ENCODE measurements at places on chromosomes 7 and 10.
A peak's percentile ranks its signal among the peaks of the same experiment; 100 is the strongest.

GRCh38 chr7:111653846-111654245, 91.6 kb upstream of the IMMP2L start:
- H3K27me3 ChIP-seq = no peaks in the 10 kb centered on the region
- no peak overlapping the region for H3K27ac ChIP-seq
- DNase-seq = no peak
- H3K36me3 ChIP-seq = no peaks in the 10 kb centered on the region

DNA sequence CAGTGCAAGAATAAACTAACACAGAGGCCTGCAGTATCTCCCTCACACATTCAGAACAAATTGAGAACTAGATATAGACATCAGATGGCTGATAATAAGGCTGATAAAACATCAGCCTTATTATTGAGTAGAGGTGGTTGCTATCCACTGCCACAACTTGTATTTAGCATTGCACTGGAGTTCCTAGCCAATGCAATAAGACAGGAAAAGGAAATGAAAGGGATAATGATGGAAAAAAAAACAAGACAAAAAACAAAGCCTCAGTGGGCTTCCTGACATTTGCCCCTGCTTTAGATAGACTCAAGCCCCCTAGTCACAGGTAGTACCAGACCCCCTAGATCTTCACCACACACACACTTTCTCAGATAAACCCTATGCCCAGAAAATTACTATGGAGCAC, 33.2 kb upstream of the ELN start:
- no peaks in the 10 kb centered on the region for H3K4me1 ChIP-seq
- DNase-seq = no peak
- H3K36me3 ChIP-seq = no peaks in the 10 kb centered on the region
- H3K4me3 ChIP-seq = no peak overlapping the region
- H3K27ac ChIP-seq = no peak overlapping the region

DNA sequence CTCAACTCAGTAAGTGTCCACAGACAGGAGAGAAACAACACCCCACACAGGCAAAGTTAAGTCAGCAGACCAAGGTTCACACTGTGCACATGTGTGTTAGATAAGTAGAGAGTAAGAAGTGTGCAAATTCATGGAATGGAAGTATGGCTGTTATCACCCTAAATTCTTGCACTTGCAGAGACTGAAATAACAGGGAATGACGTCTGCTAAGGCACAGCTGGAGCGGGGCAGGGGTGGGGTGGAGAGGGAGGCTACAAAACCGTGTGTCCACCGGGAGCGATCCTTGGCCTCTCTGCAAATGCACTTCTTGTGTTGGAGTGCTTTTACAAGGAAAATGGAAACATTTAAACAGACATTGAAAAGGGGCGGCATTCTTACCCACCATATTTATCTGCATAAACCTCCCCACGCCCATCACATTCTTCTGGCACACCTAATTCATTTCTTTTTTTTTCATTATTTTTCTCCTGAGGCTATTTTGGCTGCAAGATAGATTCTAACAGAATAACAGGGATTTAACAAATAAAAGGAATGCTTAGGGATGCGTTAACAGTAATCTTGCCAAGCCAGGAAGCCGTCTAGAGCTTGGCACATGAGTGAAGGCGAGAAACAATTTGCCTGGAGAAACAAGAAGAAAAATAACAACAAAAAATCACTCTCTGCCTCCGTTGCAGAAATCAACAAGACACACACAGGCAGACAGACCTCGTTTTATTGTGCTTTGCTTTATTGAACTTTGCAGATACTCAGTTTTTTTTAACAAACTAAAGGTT, 30.1 kb downstream of the TNS3 start:
- H3K36me3 ChIP-seq = no peaks in the 10 kb centered on the region
- peak overlapping the region; percentile 99 for H3K27ac ChIP-seq
- no peak overlapping the region for H3K4me3 ChIP-seq
- H3K27me3 ChIP-seq = no peaks in the 10 kb centered on the region

- no peaks in the 10 kb centered on the region for H3K36me3 ChIP-seq
- peak overlapping the region; percentile 71 for H3K4me3 ChIP-seq
- peak overlapping the region; percentile 91 for H3K27ac ChIP-seq
- H3K4me1 ChIP-seq = peaks cover 16% of the 10 kb centered on the region
- H3K27me3 ChIP-seq = no peaks in the 10 kb centered on the region
These were observed 552 bp downstream of the IL15RA start for GRCh38 chr10:5976512-5977470.

GRCh38 chr10:11573497-11573896, 38.0 kb downstream of the USP6NL start:
- no peak overlapping the region for H3K27ac ChIP-seq
- no peaks in the 10 kb centered on the region for H3K36me3 ChIP-seq
- no peak for DNase-seq
- no peak overlapping the region for H3K4me3 ChIP-seq
- H3K4me1 ChIP-seq = no peaks in the 10 kb centered on the region
- no peaks in the 10 kb centered on the region for H3K27me3 ChIP-seq

DNA sequence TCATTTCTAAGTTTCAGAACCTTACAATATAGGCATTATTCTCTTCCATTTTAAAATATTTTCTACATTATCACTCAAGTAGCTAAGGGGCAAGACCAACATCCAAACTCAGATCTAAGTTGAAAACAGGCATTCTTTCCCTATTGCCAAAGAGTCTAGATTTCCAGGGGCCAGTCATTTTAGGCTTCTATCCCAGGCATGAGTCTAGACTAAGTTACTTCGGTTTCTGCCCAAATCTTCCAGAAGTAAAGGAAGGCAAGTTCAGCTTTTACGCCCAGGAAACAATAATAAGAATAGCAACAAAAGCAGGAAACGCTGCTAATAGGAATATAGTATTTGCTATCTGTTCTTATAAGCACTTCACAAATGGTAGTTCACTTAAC, 189.9 kb downstream of the DGKI start:
- H3K4me3 ChIP-seq = no peak overlapping the region
- H3K4me1 ChIP-seq = no peaks in the 10 kb centered on the region
- no peak overlapping the region for H3K27ac ChIP-seq
- peaks cover 12% of the 10 kb centered on the region for H3K27me3 ChIP-seq

GRCh38 chr10:43348511-43349312, 22.7 kb upstream of the FXYD4 start:
- peak; percentile 85 for DNase-seq
- peaks cover 2% of the 10 kb centered on the region for H3K4me1 ChIP-seq
- no peak overlapping the region for H3K27ac ChIP-seq
- H3K27me3 ChIP-seq = no peaks in the 10 kb centered on the region

GRCh38 chr10:42367532-42368230, 270.7 kb downstream of the ZNF33B start:
- DNase-seq = peak; percentile 91
- peak overlapping the region; percentile 87 for H3K27ac ChIP-seq
- H3K27me3 ChIP-seq = no peaks in the 10 kb centered on the region
- peak overlapping the region; percentile 91 for H3K4me3 ChIP-seq
- H3K36me3 ChIP-seq = no peaks in the 10 kb centered on the region
- H3K4me1 ChIP-seq = peaks cover 5% of the 10 kb centered on the region

GRCh38 chr10:126749015-126749655, 78.6 kb upstream of the C10orf90 start:
- H3K27me3 ChIP-seq = no peaks in the 10 kb centered on the region
- H3K4me1 ChIP-seq = no peaks in the 10 kb centered on the region
- peak; percentile 53 for DNase-seq
- H3K4me3 ChIP-seq = no peak overlapping the region

- no peaks in the 10 kb centered on the region for H3K27me3 ChIP-seq
- no peaks in the 10 kb centered on the region for H3K4me1 ChIP-seq
- H3K36me3 ChIP-seq = no peaks in the 10 kb centered on the region
- no peak overlapping the region for H3K4me3 ChIP-seq
- no peak for DNase-seq
- no peak overlapping the region for H3K27ac ChIP-seq
These were observed 305.6 kb downstream of the RPS24 start for GRCh38 chr10:78339251-78339650.

GRCh38 chr7:7014827-7015595, 167.3 kb upstream of the C1GALT1 start:
- H3K4me1 ChIP-seq = no peaks in the 10 kb centered on the region
- H3K27ac ChIP-seq = no peak overlapping the region
- no peaks in the 10 kb centered on the region for H3K36me3 ChIP-seq
- no peak for DNase-seq

- no peak for DNase-seq
- no peak overlapping the region for H3K4me3 ChIP-seq
- no peak overlapping the region for H3K27ac ChIP-seq
- no peaks in the 10 kb centered on the region for H3K27me3 ChIP-seq
These were observed 4.9 kb downstream of the TRIM8 start for GRCh38 chr10:102648889-102649796.

GRCh38 chr10:102502337-102503151, at the start of gene ACTR1A:
ACTR1A (minus strand) TSS chr10:102502712; CDS start chr10:102502647, 65 bp downstream.
- DNase-seq = peak; percentile 99
- H3K4me1 ChIP-seq = peaks cover 20% of the 10 kb centered on the region
- H3K27ac ChIP-seq = peak within 1 kb of the TSS; percentile 95
- peaks cover 9% of the 10 kb centered on the region for H3K36me3 ChIP-seq

GRCh38 chr10:21675157-21675796, 141.2 kb downstream of the MLLT10 start:
- H3K36me3 ChIP-seq = peaks cover 11% of the 10 kb centered on the region
- no peaks in the 10 kb centered on the region for H3K27me3 ChIP-seq
- no peak overlapping the region for H3K4me3 ChIP-seq
- peak; percentile 22 for DNase-seq
- peaks cover 7% of the 10 kb centered on the region for H3K4me1 ChIP-seq
- no peak overlapping the region for H3K27ac ChIP-seq

GRCh38 chr7:41507686-41508268, 195.1 kb downstream of the INHBA start:
- no peak overlapping the region for H3K27ac ChIP-seq
- H3K27me3 ChIP-seq = no peaks in the 10 kb centered on the region
- H3K36me3 ChIP-seq = no peaks in the 10 kb centered on the region
- no peaks in the 10 kb centered on the region for H3K4me1 ChIP-seq
- no peak overlapping the region for H3K4me3 ChIP-seq

- H3K27me3 ChIP-seq = no peaks in the 10 kb centered on the region
- no peaks in the 10 kb centered on the region for H3K4me1 ChIP-seq
- no peaks in the 10 kb centered on the region for H3K36me3 ChIP-seq
- no peak overlapping the region for H3K4me3 ChIP-seq
- no peak for DNase-seq
- no peak overlapping the region for H3K27ac ChIP-seq
These were observed 111.0 kb downstream of the MICALL2 start for GRCh38 chr7:1348096-1348822.

GRCh38 chr7:132133501-132133900, 442.8 kb downstream of the PLXNA4 start:
- no peak for DNase-seq
- H3K27me3 ChIP-seq = no peaks in the 10 kb centered on the region
- H3K4me1 ChIP-seq = no peaks in the 10 kb centered on the region
- H3K4me3 ChIP-seq = no peak overlapping the region
- H3K36me3 ChIP-seq = no peaks in the 10 kb centered on the region

DNA sequence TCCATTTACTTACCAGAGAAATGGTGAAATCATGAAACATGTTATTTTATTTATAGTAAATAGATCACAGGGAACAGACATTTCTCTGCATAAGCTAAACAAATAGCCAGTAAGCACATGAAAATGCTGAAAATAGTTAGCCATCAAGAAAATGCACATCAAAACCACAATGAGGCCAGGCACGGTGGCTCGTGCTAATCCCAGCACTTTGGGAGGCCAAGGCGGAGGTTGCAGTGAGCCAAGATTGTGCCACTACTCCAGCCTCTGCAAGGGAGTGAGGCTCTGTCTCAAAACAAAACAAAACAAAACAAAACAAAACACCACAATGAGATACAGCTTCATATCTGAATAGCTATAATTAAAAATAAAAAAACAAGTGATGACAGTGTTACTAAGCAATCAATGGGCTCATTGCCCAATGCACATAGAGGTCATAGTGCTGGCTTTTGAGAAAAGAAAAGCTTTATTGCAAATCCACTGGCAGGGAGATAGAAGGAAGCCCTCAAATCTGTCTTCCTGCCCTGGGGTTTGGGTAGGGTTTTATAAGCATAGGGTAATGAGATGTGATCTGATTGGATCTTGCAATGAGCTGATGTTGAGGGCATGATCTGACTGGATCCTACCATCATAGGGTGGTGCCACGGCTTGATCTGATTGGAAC, 16.2 kb downstream of the CSTF2T start:
- H3K27me3 ChIP-seq = peaks cover 7% of the 10 kb centered on the region
- no peaks in the 10 kb centered on the region for H3K36me3 ChIP-seq
- DNase-seq = no peak
- no peaks in the 10 kb centered on the region for H3K4me1 ChIP-seq
- H3K4me3 ChIP-seq = no peak overlapping the region

DNA sequence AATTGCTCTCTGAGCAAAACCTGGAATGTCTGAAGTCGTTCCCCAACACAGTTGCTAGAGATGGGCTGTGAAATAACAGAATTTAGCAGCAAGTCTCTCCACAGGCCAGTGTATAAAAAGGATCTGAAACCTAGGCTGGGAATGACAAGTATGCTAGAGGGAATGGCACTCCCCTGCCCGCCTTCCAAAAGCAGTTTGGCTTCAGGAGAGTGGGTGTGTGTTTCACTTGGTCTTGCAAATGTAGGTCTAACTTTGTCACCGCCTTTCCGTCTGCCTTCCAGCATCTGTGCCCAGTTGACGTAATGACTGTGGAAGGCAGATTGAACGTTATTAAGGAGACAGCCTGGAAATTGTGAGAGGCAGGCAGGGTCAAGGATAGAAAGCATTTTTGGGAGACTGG, 18.0 kb upstream of the MTURN start:
- H3K4me3 ChIP-seq = no peak overlapping the region
- H3K27ac ChIP-seq = no peak overlapping the region
- DNase-seq = no peak
- H3K27me3 ChIP-seq = no peaks in the 10 kb centered on the region

GRCh38 chr7:26630941-26631580, 233.3 kb downstream of the SKAP2 start:
- H3K4me1 ChIP-seq = no peaks in the 10 kb centered on the region
- peaks cover 10% of the 10 kb centered on the region for H3K27me3 ChIP-seq
- no peaks in the 10 kb centered on the region for H3K36me3 ChIP-seq

DNA sequence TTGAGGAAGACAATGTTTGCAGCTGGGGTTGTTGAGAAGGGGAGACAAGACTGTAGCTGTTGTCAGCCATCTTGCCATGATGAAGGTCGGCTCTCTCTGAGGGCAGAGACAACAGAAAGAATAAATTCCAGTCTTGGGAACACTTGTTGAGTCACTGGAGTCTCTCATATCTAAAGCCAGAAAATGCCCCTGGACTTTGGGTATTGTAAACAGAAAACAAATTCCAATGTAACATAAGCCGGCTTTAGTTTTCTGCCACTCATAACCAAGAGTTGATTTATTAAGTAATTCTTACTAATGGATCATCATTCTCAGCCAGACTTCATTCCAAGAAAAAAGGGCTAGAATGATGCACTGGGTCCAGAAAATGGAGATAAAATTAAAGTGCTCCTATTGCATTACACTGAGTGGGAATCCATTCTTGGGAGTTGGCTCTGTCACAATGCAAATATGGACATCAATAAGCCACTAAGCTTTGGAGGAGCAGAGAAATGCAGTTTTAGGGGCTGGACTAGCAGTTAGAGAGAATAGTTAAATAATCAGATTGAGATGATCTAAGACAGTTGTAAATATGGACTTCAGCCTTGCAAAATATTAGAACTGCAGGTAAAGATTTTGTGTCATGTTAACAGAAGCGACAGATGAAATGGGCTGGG, 78.9 kb downstream of the ADAM12 start:
- no peak overlapping the region for H3K27ac ChIP-seq
- no peak for DNase-seq
- H3K27me3 ChIP-seq = no peaks in the 10 kb centered on the region

Measured in Panc1 (cell line).